ENCODE measurements at places on chromosomes 4 and X.

DNA sequence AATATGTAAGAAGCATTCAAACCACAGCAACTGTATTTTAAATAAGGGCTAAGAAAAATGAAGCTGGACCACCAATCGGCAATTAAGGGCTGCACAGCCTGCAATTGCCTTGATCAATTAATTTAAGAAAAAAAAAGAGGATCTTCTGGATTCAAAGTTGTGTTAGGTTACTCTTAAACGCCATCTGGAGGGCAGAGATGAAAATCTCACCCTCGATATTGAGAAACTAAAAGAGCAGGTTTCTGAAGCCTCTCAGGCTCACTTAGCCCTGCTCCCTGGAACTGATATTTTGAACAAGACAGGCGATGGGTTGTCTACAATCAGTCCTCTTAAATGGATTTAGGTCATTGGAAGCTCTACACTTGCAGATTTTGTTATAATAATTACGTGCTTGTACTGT, 579.4 kb downstream of the GRXCR1 start:
- DNase-seq = no peak

DNA sequence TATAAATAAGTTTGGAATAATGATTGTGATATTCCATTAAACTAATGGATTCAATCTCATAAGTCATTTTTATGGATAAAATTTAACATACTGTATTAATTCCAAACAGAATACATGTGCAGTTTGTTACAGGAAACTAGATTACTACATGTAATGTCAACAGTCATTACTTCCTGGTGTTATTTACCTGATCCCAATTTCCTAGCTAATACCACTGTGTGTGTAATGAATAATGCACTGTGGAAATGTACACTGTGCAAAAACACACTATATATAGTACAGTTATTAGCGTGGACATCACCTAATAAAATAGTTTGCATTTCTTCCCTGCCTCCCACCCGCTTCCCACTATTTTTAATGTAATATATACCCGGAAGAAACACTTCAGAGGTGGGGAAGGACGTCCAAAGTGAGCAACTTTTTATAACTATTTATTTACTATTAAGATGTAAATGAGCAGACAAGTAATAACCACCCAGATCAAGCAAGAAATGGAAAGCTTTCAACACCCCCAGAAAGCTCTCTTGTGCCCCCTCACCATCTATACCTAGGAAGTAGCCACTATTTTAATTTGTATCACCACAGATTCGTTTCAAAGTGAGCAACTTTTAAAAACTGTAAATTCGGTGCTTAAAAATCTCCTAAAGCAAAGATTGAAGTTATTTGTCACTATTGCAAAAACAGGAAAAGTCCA, 219.1 kb downstream of the THOC2 start:
- DNase-seq = no peak

DNA sequence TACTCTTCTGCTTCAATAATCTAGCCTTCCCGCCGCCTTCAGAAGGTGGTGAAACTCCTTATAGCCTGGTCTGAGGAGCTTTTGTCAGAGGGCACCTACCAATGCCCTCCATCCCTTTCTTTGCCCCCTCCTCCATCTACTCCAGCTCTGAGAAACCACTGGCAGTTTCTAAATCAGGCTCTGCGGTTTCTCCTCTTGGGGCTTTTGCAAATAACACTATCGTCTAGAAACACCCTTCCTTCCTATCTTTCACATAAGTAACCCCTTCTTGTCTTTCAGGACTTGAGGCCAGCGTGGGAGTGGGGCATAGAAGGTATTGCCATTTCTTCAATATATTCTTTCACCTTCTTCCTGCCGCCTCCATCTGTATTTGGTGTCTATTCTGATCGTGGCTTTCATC, 1.2 kb upstream of the EFHC2 start:
- DNase-seq = no peak

- DNase-seq = no peak
These were observed 27.5 kb upstream of the DUSP21 start for GRCh38 chrX:44816367-44816766.

DNA sequence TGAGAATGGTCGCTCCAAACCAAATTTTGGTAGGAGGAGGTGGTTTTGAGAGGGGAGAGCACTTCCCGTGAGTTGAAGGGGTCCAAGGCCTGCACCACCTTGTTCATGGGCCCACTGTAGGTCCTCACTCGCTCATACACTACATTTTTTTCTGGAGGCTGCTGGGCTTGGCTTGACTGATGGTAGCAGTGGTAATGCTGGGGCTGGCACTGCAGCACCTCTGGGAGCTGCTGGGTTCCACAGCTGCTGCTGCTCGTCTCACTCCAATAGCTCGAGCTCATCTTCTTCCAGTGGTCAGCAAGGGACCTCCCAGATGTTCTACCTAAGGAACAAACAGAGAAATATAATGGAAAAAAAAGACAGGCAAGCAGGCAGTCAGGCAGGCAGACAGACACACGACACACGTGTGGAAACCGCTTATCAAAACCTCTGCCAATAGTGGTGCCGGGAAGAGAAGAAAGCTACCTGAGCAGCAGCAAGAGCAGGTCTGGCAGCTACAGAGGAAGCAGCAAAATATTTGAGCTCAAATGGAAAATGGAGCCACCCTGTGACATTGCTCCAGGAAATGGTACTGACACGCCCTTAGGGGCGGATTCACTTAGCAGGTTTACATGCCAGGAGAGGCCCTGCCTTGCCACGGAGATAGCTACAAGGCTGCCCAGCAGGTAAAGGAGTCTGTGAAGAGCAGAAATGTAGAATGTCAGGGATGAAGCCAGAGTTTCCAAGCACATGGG, at the start of gene POF1B:
Gene POF1B (minus strand): TSS at position 492 of the 734 bp plus-strand sequence. CDS start 211 bp downstream, at position 281.
- DNase-seq = no peak

DNA sequence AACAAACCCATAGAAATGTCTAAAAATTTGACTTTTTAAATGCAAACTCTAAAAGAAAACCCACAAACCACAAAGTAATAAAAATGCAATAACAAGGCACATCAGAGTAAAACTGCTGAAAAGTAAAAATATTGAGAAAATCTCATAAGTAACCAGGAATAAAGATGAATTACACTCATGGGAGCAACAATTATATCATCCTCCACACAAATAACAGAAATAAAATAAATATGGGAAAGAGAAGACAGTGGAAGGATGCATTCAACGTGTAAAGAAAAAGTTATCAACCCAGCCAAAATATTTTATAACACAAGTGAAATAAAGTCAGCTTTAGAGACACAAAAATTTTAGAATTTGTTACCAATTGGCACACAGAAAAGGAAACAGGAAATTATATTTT, 1420.2 kb downstream of the PCDH18 start:
- DNase-seq = no peak

- no peak for DNase-seq
These were observed 723.7 kb upstream of the MAGEB2 start for GRCh38 chrX:29491659-29492058.

DNA sequence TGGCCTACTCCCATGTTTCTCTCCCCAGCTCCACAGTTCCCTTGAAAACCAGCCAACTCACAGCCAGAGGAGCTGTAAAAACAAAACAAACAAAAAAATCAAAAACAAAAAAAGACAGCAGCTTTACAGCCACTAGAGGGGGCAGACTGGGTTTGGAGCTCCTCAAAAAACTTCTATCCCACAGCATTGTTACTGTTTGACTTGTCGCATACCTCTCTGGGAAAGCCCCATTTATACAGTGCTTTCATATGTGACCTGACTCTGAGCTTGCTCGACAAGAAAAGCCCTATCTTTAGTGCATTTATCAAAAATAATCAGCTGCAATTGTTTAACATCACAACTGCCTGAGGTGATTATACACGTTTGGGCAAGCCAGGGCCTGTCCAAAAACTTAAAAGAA, 21.6 kb downstream of the TSPAN6 start:
- no peak for DNase-seq

- no peak for DNase-seq
These were observed 41.4 kb upstream of the PPP2R3B start for GRCh38 chrX:427812-428725.

- DNase-seq = no peak
These were observed 533.7 kb downstream of the SPOCK3 start for GRCh38 chr4:166700592-166700991.

DNA sequence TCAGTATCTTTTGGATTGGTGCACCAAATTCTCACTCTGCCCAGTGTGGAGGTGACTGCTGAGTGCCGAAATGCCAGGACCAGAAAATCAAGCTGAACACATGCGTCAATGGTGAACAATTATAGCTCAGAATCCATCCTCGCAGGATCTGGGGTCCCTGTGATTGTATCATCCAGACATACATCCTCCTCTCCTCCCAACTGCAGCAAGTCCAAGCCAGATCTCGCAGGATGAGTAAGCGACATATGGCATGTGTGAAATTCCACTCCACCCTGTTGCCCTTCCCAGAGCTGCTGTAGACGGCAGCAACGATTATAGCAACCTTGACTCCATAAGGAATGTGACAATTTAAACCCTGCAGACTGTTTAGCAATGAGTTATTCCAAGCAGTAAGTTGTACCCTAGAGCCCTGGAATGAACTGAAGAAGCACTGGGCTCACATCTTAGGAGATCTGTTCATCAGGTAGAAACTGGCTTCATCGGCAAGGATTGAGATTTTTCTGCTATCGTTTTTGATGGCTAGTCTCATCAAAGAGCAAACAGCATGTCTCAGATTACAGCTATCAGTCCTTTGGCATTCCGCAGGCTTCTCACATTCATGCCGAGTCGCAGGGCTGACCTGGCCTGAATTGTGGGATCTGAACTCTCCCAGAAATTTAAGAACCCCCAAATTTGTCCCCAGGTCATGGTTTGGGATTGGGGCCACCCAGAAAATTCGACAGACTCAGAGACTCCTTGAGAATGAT, 35.5 kb upstream of the SORBS2 start:
- no peak for DNase-seq

Data from cortex of kidney (tissue), 1 donor.